Panc1 (cell line): ENCODE measurements at places on chromosomes 5 and 9. TPM values are rescaled to one million over a fixed set of nuclear protein-coding genes. Genes with fewer than 3 reads are reported as not detected.
A peak's percentile ranks its signal among the peaks of the same experiment; 100 is the strongest.

Gene PCDHB11
- 1.6 TPM for total RNA-seq

- peaks cover 3% of the 10 kb centered on the region; the same call in 1 of the 2 replicates for H3K4me1 ChIP-seq
- H3K27me3 ChIP-seq: no peaks in the 10 kb centered on the region
- H3K4me3 ChIP-seq: no peak overlapping the region
- no peak for DNase-seq
- peaks cover 30% of the 10 kb centered on the region for H3K36me3 ChIP-seq
These were observed 41.2 kb downstream of the MOCS2 start for GRCh38 chr5:53068291-53068836.

Gene STING1
- 22.8 TPM for total RNA-seq

- no peak overlapping the region for H3K27ac ChIP-seq
- H3K4me1 ChIP-seq: no peaks in the 10 kb centered on the region; the same call in 1 of the 2 replicates
- H3K36me3 ChIP-seq: no peaks in the 10 kb centered on the region
- H3K27me3 ChIP-seq: no peaks in the 10 kb centered on the region
- no peak for DNase-seq
These were observed 12.0 kb downstream of the UIMC1 start for GRCh38 chr5:176994460-176995121.

Gene MUSK
- not detected for total RNA-seq

DNA sequence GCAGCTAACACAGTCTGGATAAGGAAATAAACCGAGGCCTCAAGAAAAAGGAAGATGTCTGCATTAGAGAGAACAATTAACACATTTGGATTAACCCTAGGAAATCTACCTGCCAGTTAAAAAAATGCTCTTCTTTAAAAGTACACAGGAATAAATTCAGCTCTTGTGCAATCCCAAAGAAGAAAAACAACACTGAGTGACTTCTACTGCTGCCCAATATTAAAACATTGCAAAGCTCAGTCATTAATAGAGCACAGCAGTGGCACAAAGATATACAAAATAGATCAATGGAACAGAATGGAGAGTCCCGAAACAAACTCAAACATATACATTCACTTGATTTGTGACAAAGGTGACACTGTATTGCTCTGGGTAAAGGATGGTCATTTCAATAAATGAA, 119.7 kb downstream of the GNAQ start:
- DNase-seq: no peak
- H3K4me1 ChIP-seq: peaks cover 4% of the 10 kb centered on the region; the same call in 1 of the 2 replicates
- no peak overlapping the region for H3K27ac ChIP-seq
- H3K27me3 ChIP-seq: no peaks in the 10 kb centered on the region
- H3K36me3 ChIP-seq: no peaks in the 10 kb centered on the region

Gene FGF10
- not detected for total RNA-seq

GRCh38 chr5:176771102-176771845, 39.1 kb upstream of the UNC5A start:
- H3K4me3 ChIP-seq: no peak overlapping the region
- DNase-seq: no peak
- H3K27ac ChIP-seq: no peak overlapping the region
- H3K36me3 ChIP-seq: no peaks in the 10 kb centered on the region
- H3K27me3 ChIP-seq: peaks cover 8% of the 10 kb centered on the region

GRCh38 chr9:107281922-107282667, 984 bp upstream of the RAD23B start:
- H3K4me1 ChIP-seq: peaks cover 15% of the 10 kb centered on the region
- H3K27me3 ChIP-seq: no peaks in the 10 kb centered on the region
- peak overlapping the region; percentile 73 for H3K4me3 ChIP-seq
- H3K27ac ChIP-seq: peak overlapping the region; percentile 89
